ENCODE measurements at places on chromosomes 1 and 21. TPM values are rescaled to one million over a fixed set of nuclear protein-coding genes. Genes with fewer than 3 reads are reported as not detected.

- no peaks in the 10 kb centered on the region for H3K27me3 ChIP-seq
- no peaks in the 10 kb centered on the region for H3K4me1 ChIP-seq
- H3K4me3 ChIP-seq: no peak overlapping the region
- no peak for DNase-seq
- H3K36me3 ChIP-seq: no peaks in the 10 kb centered on the region
These were observed 40.1 kb downstream of the ARHGEF16 start for GRCh38 chr1:3494321-3495308.

- no peak overlapping the region for H3K27ac ChIP-seq
- no peak overlapping the region for H3K4me3 ChIP-seq
- no peaks in the 10 kb centered on the region for H3K27me3 ChIP-seq
- no peaks in the 10 kb centered on the region for H3K4me1 ChIP-seq
- H3K36me3 ChIP-seq: no peaks in the 10 kb centered on the region
These were observed 536.4 kb upstream of the PTBP2 start for GRCh38 chr1:96185181-96185580.

The OLIG1 gene
- total RNA-seq: not detected

The AXDND1 gene
- total RNA-seq: 0.55 TPM

The OR10Z1 gene
- total RNA-seq: not detected

The OR2AK2 gene
- total RNA-seq: not detected
